ENCODE measurements at places on chromosomes 4 and X.
A peak's percentile ranks its signal among the peaks of the same experiment; 100 is the strongest.

DNA sequence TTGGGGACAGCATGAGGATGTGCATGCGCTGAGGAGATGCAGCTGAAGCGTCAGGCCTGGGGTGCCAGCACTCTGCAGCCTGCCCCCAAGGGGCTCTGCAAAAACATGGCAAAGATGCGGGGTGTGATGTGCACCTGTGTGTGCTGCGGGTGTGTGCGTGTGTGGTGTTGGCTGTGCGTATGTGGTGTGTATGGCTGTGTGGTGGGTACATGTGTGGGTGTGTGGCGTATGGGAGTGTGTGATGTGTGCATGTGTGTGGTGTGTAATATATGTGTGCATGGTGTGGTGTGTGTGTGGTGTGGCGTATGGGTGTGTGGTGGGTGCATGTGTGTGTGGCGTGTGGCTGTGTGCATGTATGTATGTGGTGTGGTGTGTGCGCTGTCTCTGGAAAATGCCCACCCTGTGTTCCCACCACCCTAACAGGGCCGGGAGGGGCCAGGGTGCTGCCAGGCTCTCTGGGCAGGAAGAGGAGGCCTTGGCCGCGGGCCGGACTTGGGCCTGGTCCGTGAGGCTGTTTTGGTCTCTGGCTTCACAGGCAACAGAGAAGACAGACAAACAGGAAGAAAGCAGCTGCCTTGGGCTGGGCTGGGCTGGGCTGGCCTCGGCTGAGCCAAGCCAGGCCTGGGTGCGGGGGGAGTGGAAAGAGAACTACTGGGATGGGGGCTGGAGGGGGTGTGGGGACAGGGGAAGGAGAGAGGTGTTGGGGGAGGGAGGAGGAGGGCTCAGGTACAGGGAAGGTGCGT lies 1.1 kb upstream of the AVPR2 start:
- DNase-seq: no peak

GRCh38 chrX:136268051-136269048 lies 17.1 kb upstream of the MAP7D3 start:
- peak; percentile 7 for DNase-seq

- DNase-seq: no peak
These were observed 1.4 kb downstream of the ZNF185 start for GRCh38 chrX:152899111-152899873.

GRCh38 chrX:65667503-65668376 lies at the start of gene MSN:
Gene MSN, plus strand, starts transcription at chrX:65667654. Its CDS starts 188 bp downstream, at chrX:65667842.
- peak; percentile 44 for DNase-seq

- no peak for DNase-seq
These were observed 80.2 kb downstream of the CRMP1 start for GRCh38 chr4:5812506-5813229.

GRCh38 chr4:151540728-151541388 lies 131.9 kb downstream of the FHIP1A start:
- no peak for DNase-seq

- no peak for DNase-seq
These were observed 5.2 kb downstream of the APBB2 start for GRCh38 chr4:41209187-41209586.

DNA sequence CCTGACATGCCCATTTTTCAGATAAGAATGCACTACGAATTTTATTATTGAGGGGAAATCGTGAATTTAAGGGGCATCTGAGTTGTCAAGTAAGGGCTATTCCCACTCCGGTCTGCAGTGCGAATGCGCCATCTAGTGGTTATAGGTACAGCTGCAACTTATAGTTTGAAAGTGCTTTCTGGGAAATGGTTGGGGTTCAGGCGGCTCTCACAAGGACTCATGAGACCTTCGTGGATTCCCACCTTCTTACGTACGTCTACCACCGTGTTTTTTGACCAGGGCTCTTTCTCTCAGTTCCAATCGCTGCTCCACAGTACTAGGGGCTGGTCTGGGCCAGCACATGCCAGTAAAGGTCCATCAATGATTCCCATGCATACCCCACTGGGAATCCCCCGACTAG lies 12.3 kb downstream of the MSL3 start:
- peak; percentile 30 for DNase-seq

- no peak for DNase-seq
These were observed 28.3 kb downstream of the HTRA3 start for GRCh38 chr4:8297691-8298485.

DNA sequence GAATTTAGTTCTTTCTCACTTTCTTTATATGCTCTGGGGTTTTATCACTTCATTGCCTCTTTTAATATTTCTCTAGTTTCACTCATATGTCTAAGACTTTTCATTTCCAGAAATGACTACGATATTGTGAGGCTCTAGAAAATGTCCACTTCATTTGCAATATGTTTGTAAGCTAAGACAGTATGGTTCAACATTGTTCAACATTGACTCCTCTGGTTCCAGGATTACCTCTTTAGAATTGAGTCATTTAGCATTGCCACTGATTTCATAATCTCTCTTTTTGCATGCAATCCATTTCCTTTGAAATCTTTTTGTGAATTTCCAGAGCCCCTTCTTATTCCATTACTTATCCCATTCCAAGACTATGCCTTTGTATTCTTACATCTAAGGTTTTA lies 32.3 kb downstream of the BBS12 start:
- no peak for DNase-seq

DNA sequence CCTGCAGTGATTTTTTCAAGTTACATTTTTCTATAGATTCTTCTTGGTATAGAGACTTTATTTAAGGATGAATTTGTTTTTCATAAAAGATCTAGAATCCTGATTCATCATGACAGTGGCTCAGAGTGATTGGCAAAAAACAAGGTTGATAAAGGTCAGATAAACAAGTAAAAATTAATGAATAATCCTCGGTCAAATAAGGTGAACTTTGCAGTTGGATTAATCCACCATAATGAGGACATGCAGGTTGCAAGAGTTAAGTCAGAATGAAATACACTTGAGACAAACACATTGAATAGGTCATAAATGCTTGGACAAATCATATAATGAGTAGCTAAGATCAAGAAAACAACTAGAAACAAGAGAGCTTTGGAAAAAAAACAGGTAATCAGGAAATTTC lies 22.9 kb upstream of the UGT2B7 start:
- DNase-seq: no peak

DNA sequence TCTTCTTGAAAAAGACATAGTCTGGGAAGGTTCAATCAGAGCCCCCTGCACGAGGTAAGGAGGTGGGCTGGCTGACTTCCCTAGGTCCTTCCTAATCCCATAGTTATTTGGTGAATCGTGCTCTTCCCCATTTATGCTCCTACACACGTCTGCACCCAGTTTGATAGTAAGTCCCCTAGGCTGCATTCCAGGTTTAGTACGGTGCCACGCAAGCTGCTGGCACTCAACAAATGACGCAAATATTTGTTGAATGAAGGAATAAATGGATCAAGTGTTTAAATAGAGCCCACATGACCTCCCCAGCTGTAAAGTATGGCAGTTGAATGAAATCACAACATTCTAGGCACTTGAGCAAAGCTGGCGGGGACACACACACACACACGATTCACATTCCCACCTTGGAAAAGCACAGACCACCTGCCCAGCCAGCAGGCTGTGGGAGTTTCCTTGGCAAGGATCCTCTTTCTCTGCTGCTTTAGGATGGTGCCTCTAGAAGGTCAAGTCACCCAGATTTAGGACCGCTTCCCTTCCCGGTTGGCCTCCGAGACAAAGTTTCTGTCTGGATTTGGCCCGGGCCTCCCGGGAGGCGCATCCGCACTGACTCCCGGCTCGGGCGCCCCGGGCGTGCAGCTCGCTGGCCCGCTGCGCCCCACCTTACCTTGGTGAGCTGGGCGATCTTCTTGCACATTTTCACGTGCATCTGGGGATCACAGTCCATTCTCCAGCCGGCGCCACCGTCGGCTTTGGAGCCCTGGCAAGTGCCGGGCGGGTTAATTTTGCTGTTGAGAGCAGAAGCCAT lies 721 bp downstream of the FAM184B start:
- no peak for DNase-seq

DNA sequence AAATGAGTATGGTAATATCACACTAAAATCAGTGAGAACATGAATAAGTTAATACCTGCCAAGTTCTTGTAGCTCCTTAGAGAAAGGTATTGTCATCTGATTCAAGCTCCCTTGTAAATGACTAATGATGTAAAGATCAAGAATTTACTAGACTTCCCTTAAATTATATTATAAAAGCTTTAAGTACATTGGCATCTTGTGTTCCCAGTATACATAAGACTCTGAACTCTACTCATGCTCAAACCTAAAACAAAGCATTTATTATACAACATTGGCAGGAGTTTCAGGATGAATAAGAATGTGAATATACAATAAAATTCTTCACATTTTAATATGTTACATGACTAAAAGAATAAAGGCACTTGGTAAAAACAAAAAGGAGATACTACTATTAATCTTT lies 126.8 kb upstream of the UNC5C start:
- no peak for DNase-seq

DNA sequence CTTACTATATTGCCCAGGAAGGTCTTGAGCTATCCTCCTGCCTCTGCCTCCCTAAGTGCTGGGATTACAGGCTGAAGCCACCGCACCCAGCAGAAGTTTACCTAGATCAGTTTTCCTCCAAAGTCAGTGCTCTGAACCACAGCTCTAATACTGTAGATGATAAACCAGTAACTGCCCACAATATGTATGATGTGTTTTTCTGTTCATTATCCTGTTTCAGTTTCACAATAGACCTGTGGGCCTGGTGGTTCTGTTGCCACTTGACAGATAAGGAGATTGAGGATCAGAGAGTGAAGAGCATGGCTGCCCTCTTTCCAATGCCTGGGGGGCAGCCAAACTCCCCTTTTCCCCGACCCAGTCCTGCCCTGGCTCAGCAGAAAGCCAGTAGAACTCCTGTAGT lies 87.0 kb downstream of the EFNB1 start:
- no peak for DNase-seq

- DNase-seq: no peak
These were observed 145.2 kb upstream of the SFRP2 start for GRCh38 chr4:153933915-153934687.

DNA sequence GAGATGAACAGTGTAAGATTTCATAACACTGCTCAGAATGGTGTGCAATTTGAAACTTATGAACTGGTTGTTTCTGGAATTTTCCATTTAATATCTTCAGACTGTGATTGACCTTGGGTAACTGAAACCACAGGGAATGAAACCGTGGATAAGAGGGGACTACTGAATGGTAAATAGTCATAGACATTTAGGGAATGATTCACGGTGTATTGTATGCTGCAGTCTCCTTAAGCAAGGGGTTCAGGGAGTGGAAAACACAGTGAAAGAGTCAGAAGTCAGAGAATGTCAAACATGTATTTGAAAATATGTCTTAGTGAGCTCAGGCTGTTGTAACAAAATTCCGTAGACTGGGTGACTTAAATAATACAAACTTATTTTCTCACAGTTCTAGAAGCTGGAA lies 398.2 kb upstream of the DIPK2B start:
- DNase-seq: no peak

- no peak for DNase-seq
These were observed 16.2 kb downstream of the MAEA start for GRCh38 chr4:1305781-1306455.

DNA sequence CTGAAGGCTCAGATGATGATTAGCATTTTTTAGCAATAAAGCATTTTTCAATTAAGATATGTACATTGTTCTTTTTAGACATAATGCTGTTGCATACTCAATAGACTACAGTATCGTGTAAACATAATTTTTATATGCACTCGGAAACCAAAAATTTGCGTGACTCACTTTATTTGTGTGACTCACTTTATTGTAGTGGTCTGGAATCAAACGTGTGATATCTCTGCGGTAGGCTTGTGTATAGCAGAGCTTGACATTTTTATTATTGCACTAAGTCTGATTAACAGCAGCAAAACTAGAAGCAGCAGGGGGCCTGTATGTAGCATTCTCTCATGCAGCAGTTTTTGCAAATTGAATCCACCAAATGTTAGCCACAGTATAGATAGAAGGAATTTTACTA lies 119.1 kb upstream of the PRDX4 start:
- no peak for DNase-seq

DNA sequence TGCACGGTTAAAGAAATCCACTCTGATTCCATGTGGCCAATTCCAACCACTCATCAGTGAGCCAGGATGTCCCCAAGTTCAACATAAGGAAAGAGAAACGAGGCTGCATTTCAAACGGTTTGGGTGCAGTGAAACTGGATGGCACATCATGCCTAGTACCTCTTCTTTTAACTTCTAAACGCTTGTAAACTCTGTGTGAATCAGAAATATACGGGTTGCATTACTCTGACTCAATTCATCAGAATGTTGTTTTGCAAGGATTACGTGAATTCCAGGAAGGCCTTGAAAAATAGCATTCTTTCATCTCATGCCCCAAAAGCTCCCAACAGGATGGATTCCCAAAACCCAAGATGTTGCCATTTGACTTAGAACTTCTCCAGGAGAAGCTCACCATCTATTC lies 270.4 kb downstream of the LDB2 start:
- no peak for DNase-seq

All from stimulated activated CD8-positive, alpha-beta memory T cell treated with anti-CD3 and anti-CD28 coated beads, Interleukin-4, amount 100 ng/mL, for 1 hour (primary cell).